Caco-2 (cell line): ENCODE measurements at places on chromosomes 5 and 9. TPM values are rescaled to one million over a fixed set of nuclear protein-coding genes. Genes with fewer than 3 reads are reported as not detected.

DNA sequence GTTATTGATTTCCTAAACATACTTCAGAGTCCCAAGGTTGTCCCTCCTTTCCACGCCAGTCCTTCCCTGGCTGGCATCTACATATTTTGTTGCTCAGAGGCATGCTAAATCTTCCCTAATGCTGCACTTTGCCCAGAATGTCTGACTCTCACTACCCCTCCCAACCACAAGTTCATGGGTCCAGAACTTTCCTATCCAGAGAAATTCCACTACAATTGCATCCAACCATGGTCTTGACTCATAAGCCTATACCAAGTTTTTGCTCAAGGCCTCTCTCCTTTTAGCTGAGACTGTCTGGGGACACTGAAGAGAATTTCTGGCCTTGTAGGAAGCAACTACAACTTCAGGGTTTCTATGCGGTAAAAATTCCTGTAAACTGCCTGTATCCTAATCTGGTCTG, 206.3 kb downstream of the BNC2 start:
- H3K27me3 ChIP-seq: no peaks in the 10 kb centered on the region
- no peak overlapping the region for H3K27ac ChIP-seq
- H3K4me3 ChIP-seq: no peak overlapping the region
- DNase-seq: no peak

DNA sequence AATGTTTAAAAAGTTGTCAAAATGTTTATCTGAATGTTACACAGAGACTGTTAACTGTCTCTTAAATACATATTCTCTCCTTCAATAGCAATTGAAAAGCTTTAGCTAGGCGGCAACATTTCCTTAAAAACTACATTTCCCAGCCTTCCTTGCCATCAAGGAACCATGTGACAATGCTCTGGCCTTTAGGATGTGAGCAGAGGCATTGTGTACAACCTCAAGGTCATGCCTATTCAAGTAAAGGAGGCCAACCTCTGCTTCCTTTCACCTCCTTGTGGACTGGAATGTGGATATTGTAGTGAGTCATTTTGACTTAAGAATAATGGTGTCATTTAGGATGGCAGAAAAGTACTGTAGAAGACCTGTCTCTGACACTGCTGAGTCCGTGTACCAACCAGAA, 23.7 kb upstream of the MROH2B start:
- H3K27ac ChIP-seq: no peak overlapping the region
- DNase-seq: no peak
- no peaks in the 10 kb centered on the region for H3K27me3 ChIP-seq
- H3K4me3 ChIP-seq: no peak overlapping the region
- no peaks in the 10 kb centered on the region for H3K36me3 ChIP-seq
- H3K4me1 ChIP-seq: no peaks in the 10 kb centered on the region

DNA sequence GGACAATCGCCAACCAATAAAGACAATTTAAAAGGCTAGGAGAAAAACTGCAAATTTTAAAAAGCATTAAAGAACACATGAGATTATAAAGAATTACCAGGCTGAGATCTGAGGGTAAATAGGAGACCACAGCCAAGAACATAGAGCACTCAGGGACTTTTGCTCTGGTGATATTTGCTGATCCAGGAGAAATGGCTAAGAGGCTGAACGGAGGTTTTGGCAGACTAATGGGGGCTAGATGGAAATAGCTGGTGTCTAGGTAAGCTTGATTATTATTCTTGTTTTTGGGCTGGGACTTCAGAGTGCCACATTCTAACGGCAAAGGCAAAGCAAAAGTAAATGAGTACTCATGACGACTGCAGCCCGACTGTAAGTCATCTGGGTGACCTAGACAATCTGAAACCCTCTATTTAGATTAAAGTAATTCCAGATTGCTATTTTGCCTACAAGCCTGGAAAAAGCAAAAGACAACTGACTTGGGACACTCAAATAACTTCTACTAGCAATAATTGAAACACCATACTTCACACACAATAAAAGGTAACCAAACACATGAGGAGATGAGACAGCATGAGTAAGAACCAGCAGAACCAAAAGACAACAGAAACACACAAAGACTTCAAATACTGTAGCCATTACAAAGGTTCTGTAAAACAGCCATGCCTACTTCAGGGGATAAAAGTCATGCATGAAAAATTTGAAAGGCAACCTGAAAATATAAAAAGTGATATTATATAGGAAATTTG, 68.8 kb downstream of the JAKMIP2 start:
- H3K27me3 ChIP-seq: no peaks in the 10 kb centered on the region
- no peaks in the 10 kb centered on the region for H3K36me3 ChIP-seq
- H3K27ac ChIP-seq: no peak overlapping the region
- no peak overlapping the region for H3K4me3 ChIP-seq
- H3K4me1 ChIP-seq: no peaks in the 10 kb centered on the region

DNA sequence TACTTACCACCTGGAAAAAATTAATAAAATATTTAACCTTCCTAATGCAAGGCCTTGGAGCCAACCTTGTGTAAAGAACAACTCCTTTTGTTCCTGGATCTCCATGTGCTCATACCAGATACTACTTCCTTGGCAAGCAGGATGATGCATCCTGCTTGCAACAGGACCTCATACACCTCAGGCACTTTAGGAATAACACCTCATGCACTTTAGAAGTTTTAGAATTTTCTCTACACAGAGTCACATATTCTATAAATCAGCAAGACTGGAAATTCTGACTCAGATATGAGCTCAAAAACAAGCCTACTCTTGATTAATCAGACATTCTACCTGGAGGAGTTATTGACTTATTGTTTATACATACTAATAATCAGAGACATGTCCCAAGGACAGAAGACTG, 209.6 kb upstream of the CDH10 start:
- no peaks in the 10 kb centered on the region for H3K4me1 ChIP-seq
- no peak overlapping the region for H3K27ac ChIP-seq
- DNase-seq: no peak
- H3K27me3 ChIP-seq: no peaks in the 10 kb centered on the region
- no peaks in the 10 kb centered on the region for H3K36me3 ChIP-seq
- no peak overlapping the region for H3K4me3 ChIP-seq

DNA sequence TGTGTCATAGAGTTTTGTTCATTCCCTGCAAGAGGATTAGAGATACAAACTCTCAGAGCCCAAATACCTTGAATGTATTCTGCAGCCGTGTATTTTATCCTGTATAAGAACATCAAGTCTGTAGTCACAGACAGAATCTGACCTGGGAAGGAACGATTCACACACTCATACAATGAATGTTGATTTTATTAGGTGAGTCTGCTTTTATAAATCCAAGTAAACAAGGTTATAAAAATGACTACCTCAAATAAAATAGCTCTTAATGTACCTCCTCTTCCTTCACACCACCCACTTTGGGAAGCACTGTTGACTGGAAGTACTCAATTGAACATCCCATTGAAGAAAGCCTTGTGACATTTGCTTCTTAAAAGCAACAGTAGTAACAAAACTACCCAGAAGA, 11.9 kb downstream of the SLC46A2 start:
- 0 out of 2 replicates have a peak, but pooled peaks cover under 1% of the 10 kb centered on the region for H3K4me1 ChIP-seq
- no peak overlapping the region for H3K27ac ChIP-seq
- no peak overlapping the region for H3K4me3 ChIP-seq
- DNase-seq: no peak

GRCh38 chr9:111752455-111752854, 42.3 kb downstream of the SHOC1 start:
- H3K27ac ChIP-seq: no peak overlapping the region
- DNase-seq: no peak
- H3K36me3 ChIP-seq: no peaks in the 10 kb centered on the region
- no peaks in the 10 kb centered on the region for H3K4me1 ChIP-seq

GRCh38 chr5:402615-403359, 40.2 kb upstream of the EXOC3 start:
- H3K4me1 ChIP-seq: no peaks in the 10 kb centered on the region
- H3K4me3 ChIP-seq: no peak overlapping the region
- DNase-seq: no peak
- H3K36me3 ChIP-seq: no peaks in the 10 kb centered on the region

DNA sequence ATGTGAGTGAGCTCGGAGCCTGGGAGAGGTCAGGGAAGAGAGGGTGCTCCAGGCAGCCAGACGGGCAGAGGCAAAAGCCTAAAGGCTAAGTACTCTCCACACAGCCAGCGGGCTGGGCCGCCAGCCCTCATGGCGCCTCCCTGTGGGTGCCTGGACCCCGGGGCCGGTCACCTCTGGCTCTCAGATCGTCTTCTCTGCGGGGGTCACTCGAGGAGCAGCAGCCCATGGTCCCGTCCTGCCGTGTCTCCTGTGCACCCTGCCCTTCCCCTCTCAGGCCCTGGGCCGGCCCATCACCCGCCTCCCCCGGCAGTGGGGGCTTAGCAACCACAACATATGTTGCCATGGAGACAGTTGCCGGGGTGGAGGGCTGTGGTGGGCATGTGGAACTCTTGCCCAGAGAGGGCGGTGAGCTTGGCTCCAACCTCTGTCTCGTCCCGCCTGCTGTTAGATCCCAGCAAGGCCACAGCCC, 4.2 kb downstream of the AK1 start:
- no peak overlapping the region for H3K4me3 ChIP-seq
- H3K36me3 ChIP-seq: no peaks in the 10 kb centered on the region
- H3K4me1 ChIP-seq: peaks cover 8% of the 10 kb centered on the region; the same call in 1 of the 2 replicates
- DNase-seq: no peak
- no peak overlapping the region for H3K27ac ChIP-seq

GRCh38 chr9:97615439-97616072, 17.6 kb downstream of the TSTD2 start:
- H3K27ac ChIP-seq: no peak overlapping the region
- no peaks in the 10 kb centered on the region for H3K4me1 ChIP-seq
- DNase-seq: peak; percentile 57
- H3K36me3 ChIP-seq: peaks cover 5% of the 10 kb centered on the region; the same call in 1 of the 2 replicates
- no peaks in the 10 kb centered on the region for H3K27me3 ChIP-seq

- H3K27me3 ChIP-seq: no peaks in the 10 kb centered on the region
- H3K4me1 ChIP-seq: no peaks in the 10 kb centered on the region
Observed at GRCh38 chr9:96720435-96720834, 57.5 kb downstream of the ZNF510 start.

GRCh38 chr5:139872851-139873794, 77.5 kb downstream of the PSD2 start:
- no peak overlapping the region for H3K27ac ChIP-seq
- H3K36me3 ChIP-seq: no peaks in the 10 kb centered on the region
- DNase-seq: no peak
- no peak overlapping the region for H3K4me3 ChIP-seq
- H3K4me1 ChIP-seq: no peaks in the 10 kb centered on the region

DNA sequence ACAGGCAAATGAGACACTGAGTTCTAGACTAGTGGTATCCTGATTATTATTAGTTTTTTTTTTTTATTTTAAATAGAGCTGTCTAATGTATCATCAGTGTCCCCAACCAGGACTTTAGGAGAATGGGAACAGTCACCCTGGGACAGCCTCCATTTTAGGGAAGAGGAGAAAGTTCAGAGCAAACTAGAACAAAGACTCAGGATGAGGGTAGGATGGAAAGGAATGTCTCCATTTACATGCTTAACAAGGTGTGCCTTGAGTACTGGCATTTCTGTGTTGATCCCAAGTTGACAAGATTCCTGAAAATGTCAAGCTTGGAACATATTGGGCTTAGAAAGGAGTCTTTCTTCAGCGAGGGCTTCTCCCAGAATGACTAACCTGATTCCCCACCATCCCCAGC, 223.5 kb downstream of the ARRDC3 start:
- H3K4me1 ChIP-seq: peaks cover 28% of the 10 kb centered on the region

DNA sequence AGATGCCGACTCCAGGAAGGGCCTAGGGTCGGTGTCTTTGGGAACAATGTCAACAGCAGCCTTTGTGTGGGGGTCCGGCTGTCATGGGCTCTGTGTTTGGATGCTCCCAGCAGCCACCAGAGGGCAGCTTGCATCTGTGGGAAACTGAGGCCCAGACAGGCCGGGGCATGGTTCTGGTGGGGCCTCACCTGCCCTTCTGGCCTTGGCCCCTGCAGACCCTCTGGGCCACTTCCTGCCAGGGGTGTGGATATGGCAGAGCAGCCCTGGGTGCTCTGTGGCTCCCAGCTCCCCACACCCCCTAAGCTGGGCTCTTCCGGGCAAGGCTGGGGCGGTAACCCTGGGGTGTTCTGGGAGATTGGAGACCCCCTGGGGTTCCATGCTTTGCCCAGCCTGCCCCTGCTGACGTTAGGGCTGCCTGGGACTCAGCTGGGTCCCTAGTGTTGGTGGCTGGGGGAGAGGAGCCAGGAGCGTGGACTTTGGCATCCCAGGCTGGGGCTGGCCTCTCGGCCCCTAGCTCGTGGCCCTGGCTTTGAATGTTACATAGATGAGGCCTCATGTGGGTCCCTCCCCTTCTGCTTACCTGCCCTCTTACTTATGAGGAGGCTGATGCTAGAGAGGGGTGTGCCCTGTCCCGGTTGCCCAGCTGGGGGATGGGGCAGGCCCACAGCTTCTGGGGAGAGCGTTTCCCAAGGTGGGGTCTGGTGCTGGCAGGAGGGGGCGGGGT, 38.3 kb downstream of the RXRA start:
- no peak overlapping the region for H3K4me3 ChIP-seq
- peak; percentile 43 for DNase-seq
- H3K27me3 ChIP-seq: no peaks in the 10 kb centered on the region
- no peaks in the 10 kb centered on the region for H3K36me3 ChIP-seq
- peak overlapping the region; percentile 76 for H3K27ac ChIP-seq

- H3K27ac ChIP-seq: no peak overlapping the region
- no peak for DNase-seq
- H3K36me3 ChIP-seq: no peaks in the 10 kb centered on the region
- peaks cover 2% of the 10 kb centered on the region; the same call in 1 of the 2 replicates for H3K27me3 ChIP-seq
- H3K4me1 ChIP-seq: no peaks in the 10 kb centered on the region
Observed at GRCh38 chr9:135341612-135342169, 137.9 kb upstream of the PPP1R26 start.

DNA sequence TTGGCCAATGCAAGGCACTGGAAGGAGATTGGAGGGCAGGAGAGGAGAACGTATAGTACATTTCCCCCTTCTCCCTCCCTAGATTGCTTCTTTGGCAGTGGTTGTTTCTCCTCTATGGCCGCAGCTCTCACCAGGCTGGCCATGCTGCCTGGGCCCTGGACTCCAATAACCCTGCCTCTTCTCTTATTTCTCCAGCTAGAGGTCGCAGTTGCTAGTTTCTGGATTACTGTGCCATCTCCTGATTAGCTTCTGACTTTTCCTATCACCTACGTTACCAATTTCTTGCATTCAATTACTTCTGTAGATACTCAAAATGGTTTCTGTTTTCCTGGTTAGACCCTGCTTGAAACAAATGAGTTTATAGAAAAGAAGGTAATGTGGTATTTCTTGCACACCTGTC, 2.4 kb upstream of the MACIR start:
- no peaks in the 10 kb centered on the region for H3K27me3 ChIP-seq
- H3K27ac ChIP-seq: no peak overlapping the region
- H3K4me3 ChIP-seq: no peak overlapping the region
- DNase-seq: no peak

Gene IL3
- total RNA-seq: not detected in 2 replicates

Gene ZBTB6
- 6.8 and 7.2 TPM in 2 replicates for total RNA-seq

Gene TAS2R1
- 0.56 and 0.82 TPM in 2 replicates for total RNA-seq

Gene LRRC26
- 2.9 and 3.0 TPM in 2 replicates for total RNA-seq

Gene MACIR
- total RNA-seq: 4.1 and 5.2 TPM in 2 replicates

Gene UGT3A1
- total RNA-seq: not detected in 2 replicates

Gene LCN15
- total RNA-seq: not detected in 2 replicates

Gene TBC1D2
- total RNA-seq: 8.5 and 8.6 TPM in 2 replicates

Gene CCT5
- total RNA-seq: 462 and 480 TPM in 2 replicates
